Thyroid gland (tissue), 4 donors: ENCODE measurements at places on chromosomes 1 and 21. TPM values are rescaled to one million over a fixed set of nuclear protein-coding genes. Genes with fewer than 3 reads are reported as not detected.

- DNase-seq = no peak
Observed at GRCh38 chr1:41955461-41956159, 36.9 kb upstream of the HIVEP3 start.

Gene SUSD4
- 0.54 TPM for total RNA-seq

DNA sequence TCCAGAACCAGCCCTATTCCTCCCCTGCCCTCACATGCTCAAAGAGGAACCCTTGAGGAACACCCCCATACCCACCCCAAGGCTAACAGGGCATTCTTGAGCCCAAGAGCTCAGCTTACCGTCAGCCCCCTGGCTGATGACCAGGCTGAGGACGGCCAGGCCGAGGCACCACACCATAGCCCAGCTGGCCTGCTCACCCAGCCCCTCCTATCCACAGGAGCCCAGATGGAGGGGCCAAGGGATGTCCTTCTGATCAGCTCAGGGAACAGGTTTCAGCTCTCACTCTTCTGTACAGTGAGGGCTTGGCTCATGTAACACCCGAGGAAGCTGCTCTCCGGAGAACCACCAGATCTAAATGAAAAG, 2.2 kb downstream of the IGSF9 start:
- DNase-seq = no peak

DNA sequence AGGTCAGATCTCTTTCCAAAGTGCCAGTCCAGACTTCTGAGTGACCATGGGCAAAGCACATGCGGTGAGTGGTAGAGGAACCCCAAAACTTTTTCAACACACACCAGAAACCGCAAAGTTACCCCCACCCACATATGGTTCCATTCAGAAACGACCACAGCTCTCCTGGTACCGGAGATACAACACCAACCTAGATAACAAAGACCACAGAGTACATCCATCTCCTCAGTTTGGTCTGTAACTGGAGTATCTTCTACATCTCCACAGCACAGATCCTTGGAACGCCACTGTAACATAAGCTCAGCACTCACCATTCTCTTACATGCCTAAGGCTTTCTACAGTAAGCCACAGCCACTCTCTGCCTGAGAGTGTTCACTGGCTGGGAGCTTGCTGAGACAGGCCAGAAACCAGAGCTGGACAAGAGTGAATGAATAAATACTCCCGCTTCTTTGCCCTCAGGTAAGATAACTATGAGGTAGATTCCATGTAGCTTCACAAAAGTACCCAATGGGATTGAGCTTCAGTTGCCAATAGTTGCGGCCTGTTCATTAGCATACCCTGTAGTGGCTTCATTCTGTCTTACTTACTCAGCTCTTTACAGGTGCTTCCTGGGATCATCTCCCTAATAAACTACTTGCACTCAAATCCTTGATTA, 81.8 kb downstream of the SMYD3 start:
- no peak for DNase-seq

DNA sequence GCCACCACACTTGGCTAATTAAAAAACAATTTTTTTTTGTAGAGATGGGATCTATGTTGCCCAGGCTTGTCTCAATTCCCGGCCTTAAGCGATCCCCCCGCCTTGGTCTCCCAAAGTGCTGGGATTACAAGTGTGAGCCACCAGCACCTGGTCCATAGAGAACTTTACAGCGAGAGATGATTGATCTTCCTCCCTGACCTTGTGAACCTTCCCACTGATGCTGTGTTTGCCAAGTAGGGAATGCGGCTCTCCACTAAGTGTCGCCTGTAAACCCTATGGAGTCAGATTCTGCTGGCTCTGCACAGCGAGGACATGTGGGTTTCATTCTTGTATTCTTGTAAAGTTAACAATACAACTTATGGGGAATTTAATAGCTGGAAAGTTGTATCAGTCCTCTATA, 81.3 kb upstream of the LYST start:
- DNase-seq = no peak

Gene CD160
- total RNA-seq = not detected

Gene CR1L
- not detected for total RNA-seq

GRCh38 chr1:234750922-234751627, 141.1 kb upstream of the IRF2BP2 start:
- DNase-seq = no peak

Gene BEND5
- total RNA-seq = 5.6 TPM

DNA sequence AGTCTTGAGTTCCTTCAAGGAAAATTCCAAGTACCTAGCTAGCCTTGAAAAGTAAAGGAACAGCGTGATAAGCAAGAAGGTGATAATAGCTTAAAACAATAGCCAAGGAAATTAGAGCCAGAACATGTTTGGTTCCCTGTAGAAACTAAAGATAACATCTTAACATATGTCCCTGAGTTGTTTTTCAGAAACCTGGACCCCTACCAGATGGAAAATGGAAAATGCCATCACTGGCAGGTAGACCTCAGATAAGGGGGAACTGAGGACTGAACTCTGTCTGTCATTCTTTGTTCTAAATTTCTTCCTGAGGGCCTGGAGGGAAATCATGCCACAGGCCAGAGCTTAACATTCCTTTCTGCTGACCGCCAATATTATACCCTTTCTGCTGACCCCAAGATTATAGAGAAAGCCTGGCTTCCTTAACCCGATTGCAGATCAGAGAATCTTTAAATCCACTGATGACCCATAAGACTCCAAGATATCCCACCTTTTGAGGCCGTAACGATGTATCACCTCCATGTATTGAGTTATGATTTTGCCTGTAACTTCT, 23.4 kb downstream of the CNIH3 start:
- DNase-seq = no peak

Gene CDC73
- 44.6 TPM for total RNA-seq
